ENCODE measurements at places on chromosomes 2 and 18.

GRCh38 chr2:14540015-14540414 is 92.5 kb upstream of the LRATD1 start:
- no peak for DNase-seq

DNA sequence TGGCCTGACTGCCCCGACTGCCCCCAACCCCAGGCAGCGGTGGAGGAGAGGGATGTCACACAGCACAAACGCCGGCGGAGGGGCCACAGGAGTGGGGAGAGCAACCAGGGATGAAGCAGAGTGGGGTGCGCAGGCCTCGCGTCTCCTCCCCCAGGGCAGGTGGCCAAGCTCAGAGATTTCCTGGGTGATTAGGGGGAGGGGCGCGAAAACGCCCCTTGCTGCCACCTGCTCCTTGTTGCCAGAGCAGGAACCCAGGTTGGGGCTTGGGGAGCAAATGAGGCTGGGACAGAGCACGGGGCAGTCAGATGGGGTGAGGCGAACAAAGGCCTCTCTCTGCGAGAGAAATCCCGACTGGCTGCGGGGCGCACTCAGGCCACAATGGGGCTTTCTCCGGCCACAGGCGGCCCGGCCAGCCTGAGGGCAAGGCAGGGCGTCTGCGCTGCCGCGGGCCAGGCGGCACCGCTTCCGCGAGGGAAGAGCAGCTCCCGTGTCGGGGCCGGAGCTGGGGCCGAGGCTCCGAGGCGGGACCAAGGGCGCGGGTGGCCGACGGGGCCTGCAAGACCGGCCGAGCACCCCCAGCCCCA is 11.5 kb downstream of the TEX44 start:
- no peak for DNase-seq

DNA sequence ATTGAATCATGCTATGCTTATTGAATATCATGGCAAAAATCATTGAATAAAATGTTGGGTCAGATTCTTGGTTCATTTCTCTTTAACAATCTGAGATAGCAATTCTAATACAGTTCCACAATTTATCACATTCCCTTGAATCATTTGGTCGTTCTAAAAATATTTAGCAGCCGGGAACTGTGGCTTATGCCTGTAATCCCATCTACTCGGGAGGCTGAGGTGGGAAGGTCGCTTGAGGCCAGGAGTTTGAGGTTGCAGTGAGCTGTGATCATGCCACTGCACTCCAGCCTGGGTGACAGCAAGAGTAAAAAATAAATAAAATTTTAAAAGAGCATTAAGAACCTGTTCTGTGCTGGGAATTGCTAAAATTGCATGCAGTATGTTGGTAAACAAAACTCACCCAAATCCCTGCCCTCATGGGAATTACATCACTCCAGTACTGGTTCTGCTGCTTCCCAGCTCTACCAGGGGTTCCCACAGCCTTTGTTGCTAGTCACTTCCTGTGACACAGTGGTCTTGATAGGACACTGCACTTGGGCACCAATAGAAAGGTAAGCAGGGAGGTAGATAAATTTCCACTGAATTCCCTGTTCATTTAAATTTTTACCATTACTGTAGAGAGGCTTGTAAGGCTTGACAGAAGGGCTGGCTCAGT is 200.4 kb downstream of the CTNNA2 start:
- no peak for DNase-seq

GRCh38 chr2:90076311-90076710 is 1384.8 kb downstream of the RPIA start:
- DNase-seq = no peak

GRCh38 chr2:55452879-55453278 is 33.2 kb upstream of the CCDC88A start:
- DNase-seq = no peak

DNA sequence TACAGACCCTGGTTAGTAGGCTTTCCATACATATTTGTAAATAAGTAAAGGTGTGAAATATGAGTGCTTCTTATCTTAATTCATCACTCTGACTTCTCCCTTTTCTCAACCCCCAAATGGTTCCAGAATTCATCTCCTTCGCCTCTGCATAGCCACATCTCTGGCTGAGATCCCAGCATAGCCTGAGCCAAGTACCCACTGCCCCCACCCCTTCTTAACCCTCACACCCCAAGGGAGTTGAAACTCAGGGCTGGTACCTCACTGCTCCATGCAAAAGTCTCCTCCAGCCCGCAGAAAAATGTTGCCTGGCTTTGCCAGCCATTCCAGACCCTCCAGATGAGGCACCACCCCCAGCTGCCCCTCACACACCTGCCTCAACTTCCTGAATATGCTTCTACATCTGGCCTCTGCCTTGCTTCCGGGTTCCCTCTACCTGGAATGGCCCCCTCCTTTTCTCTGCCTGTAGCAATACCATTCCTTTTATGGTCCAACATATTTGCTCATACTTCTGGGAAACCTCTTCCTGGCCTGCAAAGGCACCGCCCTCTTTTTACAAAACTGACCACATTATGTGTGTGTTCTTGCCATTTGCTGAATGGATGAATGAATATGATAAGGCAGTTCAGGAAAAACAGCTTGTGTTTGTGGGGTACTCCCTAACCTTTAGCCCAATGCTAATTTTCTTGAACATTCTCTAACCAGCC is 112.8 kb downstream of the CELF4 start:
- DNase-seq = no peak

DNA sequence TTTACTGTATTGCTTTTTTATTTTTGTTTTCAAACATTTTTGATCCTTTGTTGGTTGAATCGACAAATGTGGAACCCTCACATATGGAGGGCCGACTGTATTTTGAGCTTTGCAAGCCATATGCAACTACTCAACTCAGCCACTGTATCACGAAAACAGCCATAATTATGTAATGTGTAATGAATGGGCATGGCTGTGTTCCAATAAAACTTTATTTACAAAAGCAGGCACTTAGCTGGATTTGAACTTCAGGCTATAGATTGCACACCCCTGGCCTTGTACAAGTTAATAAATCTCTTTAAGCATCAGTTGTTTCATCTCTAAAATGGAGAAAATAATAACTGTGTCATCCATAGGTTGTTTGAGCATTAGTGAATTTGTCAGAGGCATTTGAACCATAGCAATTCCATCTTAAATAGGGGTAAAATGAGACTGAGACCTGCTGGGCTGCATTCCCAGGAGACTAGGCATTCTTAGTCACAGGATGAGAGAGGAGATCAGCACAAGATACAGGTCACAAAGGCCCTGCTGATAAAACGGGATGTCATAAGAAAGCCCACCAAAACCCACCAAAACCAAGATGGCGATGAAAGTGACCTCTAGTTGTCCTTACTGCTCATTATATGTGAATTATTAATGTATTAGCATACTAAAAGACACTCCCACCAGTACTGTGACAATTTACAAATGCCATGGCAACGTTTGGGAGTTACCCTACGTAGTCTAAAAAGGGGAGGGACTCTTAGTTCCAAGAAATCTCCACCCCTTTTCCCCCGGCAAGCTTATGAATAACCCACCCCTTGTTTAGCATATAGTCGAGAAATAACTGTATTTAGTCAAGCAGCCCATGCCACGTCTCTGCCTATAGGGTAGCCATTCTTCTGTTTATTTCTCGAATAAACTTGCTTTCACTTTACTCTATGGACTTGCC is 13.7 kb upstream of the LTBP1 start:
- DNase-seq = no peak

GRCh38 chr2:214100488-214100887 is 310.4 kb upstream of the VWC2L start:
- no peak for DNase-seq

DNA sequence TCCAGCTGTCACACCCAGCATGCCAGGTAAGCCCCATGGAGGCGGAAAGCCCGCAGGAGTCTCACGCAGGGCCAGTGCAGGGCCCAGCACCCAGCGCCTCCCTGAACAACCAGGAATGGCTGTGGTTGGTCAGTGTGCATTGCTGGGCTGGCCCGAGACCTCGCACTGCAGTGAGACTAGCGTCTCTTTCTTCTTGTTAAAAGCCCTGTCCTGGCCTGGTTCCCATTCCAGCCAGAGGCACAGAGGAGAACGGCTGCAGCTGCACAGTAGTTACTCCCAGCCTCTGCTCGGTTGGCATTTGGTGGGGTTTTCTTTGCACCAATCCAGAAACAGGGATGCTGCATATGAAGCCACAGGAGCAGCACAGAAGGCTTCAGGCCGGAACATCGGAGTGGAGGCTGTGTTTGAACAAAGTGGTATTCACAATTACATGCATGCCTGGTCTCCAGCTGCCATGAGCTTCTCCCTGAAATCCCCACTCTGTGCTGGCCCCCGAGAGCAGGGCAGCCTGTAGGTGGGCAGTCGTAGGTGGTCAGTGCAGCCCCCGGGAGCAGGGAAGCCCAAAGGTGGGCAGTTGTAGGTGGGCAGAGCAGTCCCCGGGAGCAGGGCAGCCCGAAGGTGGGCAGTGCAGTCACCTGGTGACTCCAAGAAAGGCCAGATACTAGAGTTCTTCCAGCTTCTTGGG is 163.7 kb upstream of the PXDN start:
- no peak for DNase-seq

DNA sequence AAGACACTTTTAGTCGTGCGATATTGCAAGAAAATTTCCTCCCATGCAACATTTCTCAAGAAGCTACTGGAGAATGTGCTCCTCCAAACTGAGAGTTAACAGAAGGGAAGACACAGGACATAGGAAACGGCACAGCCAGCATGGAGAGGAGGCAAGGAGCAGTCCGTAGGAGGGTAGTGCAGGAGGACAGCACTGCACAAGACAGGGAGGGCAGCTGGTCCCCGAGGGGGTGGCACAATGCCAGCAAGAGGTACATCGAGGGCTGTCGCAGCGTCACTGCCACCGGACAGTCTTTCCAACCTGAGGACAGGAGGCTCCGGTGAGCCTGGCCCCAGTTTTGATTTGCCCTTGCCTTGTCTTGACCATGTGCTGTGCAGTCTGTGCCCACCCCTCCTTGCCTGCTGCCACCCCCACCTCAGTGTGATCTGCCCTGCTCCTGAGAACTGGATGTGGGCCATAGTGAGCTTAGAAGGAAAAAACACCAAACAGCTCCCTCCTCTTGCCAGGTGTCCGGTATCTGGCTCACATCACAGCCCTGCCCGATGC is 81.6 kb upstream of the LAPTM4A start:
- DNase-seq = no peak

GRCh38 chr18:24534271-24534670 is 73.8 kb downstream of the HRH4 start:
- DNase-seq = no peak

DNA sequence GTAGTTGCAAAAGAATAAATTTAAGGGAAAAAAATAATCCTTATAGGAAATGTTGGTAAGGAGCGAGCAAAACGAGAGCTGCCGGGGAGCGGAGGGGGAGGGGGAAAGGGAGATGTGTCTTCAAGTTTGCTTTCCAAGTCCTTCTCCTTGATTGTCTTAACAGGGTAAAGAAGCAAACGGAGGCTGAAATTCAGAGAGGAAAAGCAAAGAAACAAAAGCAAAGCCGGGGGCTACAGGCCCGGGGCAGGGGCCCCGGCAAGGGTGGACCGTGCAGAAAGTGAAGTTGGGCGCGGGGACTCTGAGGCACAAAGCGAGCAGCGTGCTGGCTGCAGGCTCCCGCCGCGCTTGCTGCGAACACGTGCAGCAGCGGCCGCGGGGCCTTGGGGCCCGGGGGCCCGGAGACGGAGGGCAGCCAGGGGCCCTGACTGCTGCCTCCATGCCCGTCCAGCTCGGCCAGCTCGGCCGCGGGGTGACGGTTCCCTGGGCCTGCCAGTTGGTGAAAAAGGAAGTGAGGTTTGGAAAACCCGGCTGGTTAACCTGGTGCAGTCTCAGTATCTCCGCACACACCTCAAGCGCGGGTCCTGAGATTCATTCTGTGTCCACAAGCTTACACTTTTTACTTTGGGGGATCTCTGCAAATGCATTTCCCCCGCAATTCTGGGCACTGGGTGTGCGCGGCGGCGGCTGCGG is 4.1 kb downstream of the BCL11A start:
- no peak for DNase-seq

- DNase-seq = no peak
Measured at GRCh38 chr2:154532763-154533162, 165.7 kb upstream of the KCNJ3 start.

GRCh38 chr2:51220080-51220479 is 188.1 kb upstream of the NRXN1 start:
- DNase-seq = no peak

- DNase-seq = no peak
Measured at GRCh38 chr2:32969444-32970162, 22.9 kb downstream of the LTBP1 start.

- DNase-seq = no peak
Measured at GRCh38 chr2:88303865-88304264, 133.7 kb downstream of the THNSL2 start.

DNA sequence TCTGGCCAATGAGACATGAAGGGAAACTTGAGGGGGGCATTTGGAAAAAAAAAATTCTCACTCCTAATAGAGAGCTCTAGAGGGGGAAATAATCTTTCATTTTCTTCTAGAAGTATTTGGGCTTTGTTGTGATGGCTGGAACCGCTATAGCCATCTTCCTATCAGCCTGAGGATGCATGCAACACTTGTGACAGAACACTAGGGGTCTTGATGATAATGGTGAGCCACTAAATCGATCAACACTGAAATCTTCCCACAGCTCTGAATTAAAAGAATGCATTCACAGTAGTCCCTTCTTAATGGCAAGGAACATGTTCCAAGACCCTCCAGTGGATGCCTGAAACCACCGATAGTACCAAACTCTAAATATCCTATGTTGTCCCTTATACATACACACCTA is 325.3 kb downstream of the LNPK start:
- no peak for DNase-seq

GRCh38 chr2:234373060-234373459 is 123.8 kb downstream of the ARL4C start:
- DNase-seq = peak; percentile 14

- DNase-seq = no peak
Measured at GRCh38 chr2:206201075-206201848, 41.6 kb downstream of the EEF1B2 start.

- DNase-seq = no peak
Measured at GRCh38 chr18:75107196-75107930, 101.6 kb downstream of the PTGR3 start.

DNA sequence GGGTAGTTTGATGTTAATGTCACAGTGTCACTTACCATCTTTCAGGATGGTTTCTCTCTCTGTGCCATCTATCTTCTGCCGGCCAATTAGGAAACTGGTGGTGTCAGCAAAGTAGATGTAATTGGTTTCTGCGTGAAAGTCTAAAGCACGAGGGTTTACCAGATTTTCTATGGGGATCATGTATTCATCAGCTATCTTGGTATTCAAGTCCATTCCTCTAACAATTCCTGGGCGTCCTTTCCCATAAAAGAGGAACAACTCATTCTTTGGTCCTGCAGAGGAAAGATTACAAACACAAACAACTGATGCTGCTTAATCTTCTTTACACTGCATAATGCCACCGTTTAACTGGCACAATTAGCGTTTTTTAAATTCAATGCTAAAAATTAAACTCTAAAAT is 1081.9 kb downstream of the LRP1B start:
- DNase-seq = no peak

- no peak for DNase-seq
Measured at GRCh38 chr2:48725696-48726494, 29.6 kb downstream of the LHCGR start.

Data from CD4-positive, alpha-beta T cell treated with Interleukin-21 for 1 hour (primary cell).